ENCODE measurements at places on chromosomes 5 and 9. TPM values are rescaled to one million over a fixed set of nuclear protein-coding genes. Genes with fewer than 3 reads are reported as not detected.

Gene SARDH
- 8.5 TPM for polyA plus RNA-seq

Gene KCNT1
- not detected for polyA plus RNA-seq

Gene CSF1R
- polyA plus RNA-seq, result 0.07 TPM

Gene OBP2B
- not detected for polyA plus RNA-seq

Gene PCDHB2
- 0.46 TPM for polyA plus RNA-seq

Gene ROR2
- polyA plus RNA-seq, result 3.5 TPM

Gene GCNT4
- polyA plus RNA-seq, result 0.46 TPM

Gene GRIA1
- 0.37 TPM for polyA plus RNA-seq

Gene FOXD4
- 0.03 TPM for polyA plus RNA-seq

Gene CEP120
- polyA plus RNA-seq, result 6.7 TPM

- DNase-seq, result no peak
Measured at GRCh38 chr5:105803431-105803830, 1867.3 kb downstream of the EFNA5 start.

DNA sequence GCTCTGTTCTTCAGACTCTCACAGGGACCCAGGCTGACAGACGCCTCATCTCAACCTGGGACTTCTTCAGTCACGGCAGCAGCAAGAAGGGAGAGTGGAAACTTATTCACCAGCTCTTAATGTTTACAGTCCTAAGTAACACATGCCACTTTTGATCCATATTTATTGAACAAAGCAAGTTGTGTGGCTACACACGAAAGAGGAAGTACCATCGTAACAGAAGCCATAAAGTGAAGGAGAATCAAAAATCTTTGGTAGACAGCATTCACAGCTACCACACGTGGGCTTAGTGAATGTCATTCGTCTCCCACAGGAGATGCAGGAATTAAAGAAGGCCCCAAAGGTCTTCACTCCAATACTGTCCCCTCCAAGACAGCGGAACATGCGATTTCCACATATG is 582.6 kb downstream of the CETN3 start:
- DNase-seq, result no peak

- DNase-seq, result no peak
Measured at GRCh38 chr5:73962801-73963425, 336.9 kb downstream of the ARHGEF28 start.

- DNase-seq, result no peak
Measured at GRCh38 chr5:146515473-146516150, 378 bp downstream of the GPR151 start.

DNA sequence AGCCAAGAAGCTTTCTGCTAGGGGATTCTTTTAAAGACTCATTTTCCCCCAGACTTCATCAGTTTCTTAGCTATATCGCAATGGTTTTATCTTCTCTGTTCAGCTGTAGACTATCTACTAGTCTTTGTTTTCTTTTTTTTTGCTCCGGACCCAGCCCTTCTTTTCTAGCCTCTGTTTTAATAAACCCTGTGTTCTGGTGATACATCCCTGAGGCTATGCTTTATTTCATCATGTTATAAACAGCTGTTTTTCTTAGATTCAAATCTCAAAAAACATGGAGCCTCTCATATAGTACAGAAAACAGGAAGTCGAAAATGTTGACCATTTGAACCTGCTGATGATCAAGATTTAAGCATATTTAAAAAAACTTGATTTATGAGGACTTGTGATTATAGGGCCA is 37.8 kb downstream of the SCGB3A1 start:
- DNase-seq, result no peak

GRCh38 chr9:116009420-116009819 is 144.2 kb upstream of the PAPPA start:
- DNase-seq, result no peak

DNA sequence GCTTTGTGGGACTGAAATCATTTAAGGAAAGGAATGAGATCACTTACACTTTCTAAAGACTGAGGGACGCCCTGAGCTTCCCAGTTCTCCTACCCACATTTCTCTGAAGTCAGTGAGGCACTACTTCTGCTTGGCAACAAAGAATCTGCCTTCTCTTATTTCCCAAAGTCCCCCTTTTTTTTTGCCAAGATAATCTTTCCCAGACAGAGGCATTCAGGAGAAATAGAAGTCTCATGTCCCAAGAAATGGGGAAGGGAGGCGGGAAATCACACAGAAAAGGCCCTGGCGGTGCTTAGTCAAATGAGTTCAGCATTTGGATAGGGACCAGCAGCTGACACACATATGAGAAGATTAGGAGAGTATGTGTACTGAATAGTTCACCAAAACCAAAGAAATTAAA is 159.7 kb downstream of the MUSK start:
- peak; percentile 75 for DNase-seq

DNA sequence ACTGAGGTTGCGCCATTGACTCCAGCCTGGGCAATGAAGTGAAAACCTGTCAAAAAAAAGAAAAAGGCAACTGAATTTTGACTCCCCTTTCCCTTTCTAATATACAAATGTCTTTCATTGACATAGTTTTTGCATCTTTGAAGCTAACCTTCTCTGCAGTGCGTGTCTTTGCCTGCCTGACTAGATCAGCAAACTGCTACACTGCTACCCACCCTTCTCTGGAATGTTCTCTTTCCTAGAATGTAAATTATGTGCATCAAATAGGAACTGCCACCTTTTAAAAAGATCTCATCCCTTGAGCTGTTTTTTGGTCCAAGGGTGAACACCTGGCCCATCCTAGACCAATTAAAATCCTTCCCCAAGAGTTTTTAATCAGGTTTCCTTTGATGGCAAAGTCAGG is 127.6 kb downstream of the SLC28A3 start:
- no peak for DNase-seq

DNA sequence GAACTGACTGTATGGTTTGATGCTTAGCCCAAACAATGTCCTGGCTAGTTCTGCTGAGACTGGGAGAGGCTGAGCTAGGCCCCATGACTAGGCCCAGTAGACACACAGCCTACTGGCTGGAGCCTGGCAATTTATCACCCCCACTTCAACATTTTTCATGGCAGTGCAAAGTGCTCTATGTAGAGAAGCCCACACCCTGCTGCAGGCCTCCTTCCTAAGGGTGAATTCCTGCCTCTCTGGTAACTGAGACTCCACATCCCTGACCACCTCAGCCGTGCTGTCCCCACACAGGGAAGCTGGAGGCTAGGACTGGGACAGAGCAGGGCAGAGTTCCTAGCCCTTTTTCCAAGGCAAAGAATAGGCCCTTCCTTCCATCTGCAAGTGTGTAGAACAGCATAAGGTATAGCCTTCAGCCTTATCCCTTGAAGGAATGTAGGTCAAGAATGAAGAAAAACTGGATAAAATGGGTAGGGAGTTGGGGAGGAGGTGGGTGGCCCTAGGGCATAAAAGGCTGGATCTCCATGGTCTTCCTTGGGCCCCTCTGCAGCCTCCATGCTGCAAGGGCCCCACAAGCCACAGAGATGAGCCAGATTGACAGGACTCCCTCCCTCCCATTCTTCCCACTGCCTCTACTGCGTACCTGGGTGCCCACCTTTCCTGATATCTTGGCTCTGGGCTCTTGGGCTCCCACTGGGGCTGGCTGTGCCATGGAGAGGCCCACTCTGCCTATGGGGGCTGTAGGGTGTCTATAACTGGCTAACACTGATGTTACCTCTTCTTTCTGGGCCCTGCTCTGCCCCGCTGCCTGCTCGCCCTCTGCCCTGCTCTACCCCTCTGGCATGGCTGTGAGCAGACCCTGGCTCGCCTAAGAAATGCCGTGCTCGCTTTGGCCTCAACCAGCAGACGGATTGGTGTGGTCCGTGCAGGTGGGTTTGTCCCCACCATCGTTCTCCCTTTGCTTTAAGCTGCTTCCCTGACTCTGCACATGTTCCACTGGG is 29.8 kb downstream of the TCF7 start:
- no peak for DNase-seq

DNA sequence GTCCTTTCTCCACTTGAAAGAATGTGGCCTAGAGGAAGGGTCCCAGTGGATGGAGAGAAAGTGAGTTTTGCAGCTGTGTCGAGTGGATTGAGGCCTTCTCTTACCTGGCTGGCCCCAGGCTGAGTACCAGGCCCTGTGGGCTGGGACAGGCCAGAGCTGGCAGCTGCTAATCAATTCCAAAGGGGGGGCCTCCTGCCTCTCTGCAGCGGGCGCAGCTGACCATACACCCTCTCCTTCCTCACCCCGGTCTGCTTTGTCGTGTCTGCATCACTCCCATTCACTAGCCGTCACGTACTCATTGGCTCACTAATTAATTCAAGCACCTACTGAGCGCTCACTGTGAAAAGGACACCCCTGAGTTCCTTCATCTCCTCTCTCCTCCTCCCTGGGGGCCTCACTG is 58.4 kb upstream of the PITX1 start:
- no peak for DNase-seq

DNA sequence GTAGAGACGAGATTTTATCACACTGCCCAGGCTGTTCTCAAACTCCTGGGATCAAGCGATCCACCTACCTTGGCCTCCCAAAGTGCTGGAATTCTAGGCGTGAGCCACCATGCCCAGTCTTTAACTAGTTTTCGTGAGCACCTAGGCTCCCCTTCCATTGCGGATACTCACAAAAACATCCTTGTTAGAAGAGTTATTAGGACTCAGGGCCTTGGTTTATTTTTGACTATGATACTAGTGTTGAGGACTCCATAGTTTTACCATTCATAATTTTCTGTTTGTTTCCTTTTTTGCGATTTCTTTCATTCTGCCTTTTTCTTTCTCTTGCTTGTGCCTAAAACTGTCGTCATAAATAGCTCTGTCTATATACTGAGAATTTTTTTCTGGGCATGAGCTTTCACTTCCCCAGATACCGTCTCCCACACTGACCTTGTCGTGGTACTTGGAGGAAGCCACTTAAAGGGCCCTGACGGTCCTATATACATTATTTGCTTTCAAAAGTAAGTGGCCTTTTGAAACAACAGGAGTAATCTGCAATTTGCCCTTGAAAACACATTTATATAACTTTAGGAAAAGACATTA is 5.2 kb downstream of the F2R start:
- DNase-seq, result no peak

DNA sequence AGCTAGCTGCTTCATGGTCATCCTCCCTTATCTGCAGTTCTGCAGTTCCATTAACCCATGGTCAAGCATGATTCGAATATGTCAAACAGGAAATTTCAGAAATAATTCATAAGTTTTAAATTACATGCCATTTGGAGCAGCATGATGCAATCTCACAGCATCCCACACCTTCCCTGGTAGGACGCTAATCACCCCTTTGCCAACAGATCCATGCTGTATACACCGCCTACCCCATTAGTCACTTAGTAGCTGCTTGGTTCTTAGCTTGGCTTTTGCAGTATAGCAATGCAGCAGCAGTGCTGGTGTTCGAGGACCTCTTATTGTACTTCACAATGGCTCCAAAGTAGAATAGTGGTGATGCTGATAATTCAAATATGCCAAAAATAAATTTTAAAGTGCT is 739.7 kb upstream of the CDH9 start:
- DNase-seq, result no peak

- no peak for DNase-seq
Measured at GRCh38 chr5:95414451-95414850, 23.3 kb downstream of the FAM81B start.
